Osteocyte (in vitro differentiated cells): ENCODE measurements at places on chromosomes 2 and 18. TPM values are rescaled to one million over a fixed set of nuclear protein-coding genes. Genes with fewer than 3 reads are reported as not detected.

DNA sequence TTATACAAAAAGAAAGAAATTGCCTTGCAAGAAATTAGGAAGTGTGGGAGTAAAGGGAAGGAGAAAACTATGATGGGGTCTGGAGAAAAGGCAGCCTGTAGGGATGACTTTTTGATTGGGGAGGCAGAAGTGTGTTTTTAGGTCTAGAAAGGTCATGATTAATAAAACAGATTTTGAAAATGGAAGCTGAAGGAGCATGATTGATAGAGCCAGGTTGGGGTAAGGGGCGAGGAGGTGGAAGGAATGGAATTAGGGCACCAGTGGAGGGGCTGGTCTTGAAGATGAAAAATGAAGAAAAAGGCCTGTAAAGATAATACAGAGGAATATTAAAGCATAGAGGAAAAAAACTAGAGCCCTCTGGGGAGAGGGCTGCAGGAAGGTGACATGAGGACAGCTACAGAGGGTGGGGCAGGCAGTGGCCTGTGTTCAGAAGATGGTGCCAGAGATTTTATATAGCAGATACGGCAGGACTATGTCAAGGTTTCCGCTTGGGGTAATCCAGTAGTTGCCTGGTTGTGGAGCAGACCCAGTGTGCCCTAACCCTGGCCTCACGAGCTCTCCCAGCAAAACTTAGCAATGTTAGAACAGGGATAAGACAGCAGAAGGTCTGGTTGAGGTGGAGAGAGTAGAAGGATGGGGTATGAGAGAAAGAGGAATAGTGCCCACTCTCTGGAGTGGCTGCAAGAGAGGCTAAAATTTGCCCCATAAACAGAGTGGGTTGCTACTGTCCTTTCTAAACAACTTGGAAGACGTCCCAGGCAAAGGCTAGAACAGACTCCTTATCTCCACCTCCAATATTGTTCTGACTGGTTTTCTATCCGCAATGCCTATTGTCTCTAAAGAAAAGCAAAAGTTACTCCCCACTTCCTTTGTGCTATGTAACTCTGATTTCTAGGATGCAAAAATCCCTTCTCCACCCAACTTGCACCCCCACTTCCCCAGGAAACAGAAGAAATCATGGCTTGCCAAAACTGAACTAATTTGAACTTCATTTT, 287.3 kb downstream of the AGPS start:
- peaks cover 23% of the 10 kb centered on the region for H3K27me3 ChIP-seq
- no peak overlapping the region for H3K4me3 ChIP-seq
- H3K36me3 ChIP-seq, result no peaks in the 10 kb centered on the region
- H3K4me1 ChIP-seq, result no peaks in the 10 kb centered on the region
- no peak for DNase-seq
- no peak overlapping the region for H3K27ac ChIP-seq

The ALPG gene
- not detected in 2 replicates for total RNA-seq

The KCNIP3 gene
- total RNA-seq, result 0.57 and 1.4 TPM in 2 replicates

The VWC2L gene
- not detected in 2 replicates for total RNA-seq

The ATP6V1B1 gene
- 6.3 and 6.5 TPM in 2 replicates for total RNA-seq

- H3K27me3 ChIP-seq, result peaks cover 56% of the 10 kb centered on the region
- no peaks in the 10 kb centered on the region for H3K4me1 ChIP-seq
- no peak for DNase-seq
- no peaks in the 10 kb centered on the region for H3K36me3 ChIP-seq
- no peak overlapping the region for H3K4me3 ChIP-seq
These were observed 35.5 kb upstream of the TMEM87B start for GRCh38 chr2:112019569-112019982.

- H3K4me1 ChIP-seq, result peaks cover 54% of the 10 kb centered on the region
- H3K27ac ChIP-seq, result peak overlapping the region; percentile 84
- no peak for DNase-seq
- peak overlapping the region; percentile 88 for H3K4me3 ChIP-seq
- H3K36me3 ChIP-seq, result peaks cover 7% of the 10 kb centered on the region
These were observed 1.6 kb downstream of the ADCY3 start for GRCh38 chr2:24918326-24919036.

- DNase-seq, result no peak
- H3K27me3 ChIP-seq, result no peaks in the 10 kb centered on the region
- peaks cover 7% of the 10 kb centered on the region for H3K4me1 ChIP-seq
- no peak overlapping the region for H3K27ac ChIP-seq
- H3K36me3 ChIP-seq, result no peaks in the 10 kb centered on the region
- H3K4me3 ChIP-seq, result no peak overlapping the region
These were observed 190.4 kb upstream of the KYNU start for GRCh38 chr2:142687075-142687474.

The FAM124B gene
- total RNA-seq, result not detected in 2 replicates

GRCh38 chr2:65116645-65117044, 13.3 kb downstream of the RAB1A start:
- no peaks in the 10 kb centered on the region for H3K36me3 ChIP-seq
- H3K27ac ChIP-seq, result no peak overlapping the region
- no peaks in the 10 kb centered on the region for H3K27me3 ChIP-seq
- H3K4me1 ChIP-seq, result peaks cover 33% of the 10 kb centered on the region
- H3K4me3 ChIP-seq, result no peak overlapping the region
- no peak for DNase-seq

The ESPNL gene
- not detected in 2 replicates for total RNA-seq

GRCh38 chr2:19028587-19029375, 329.6 kb downstream of the OSR1 start:
- H3K4me1 ChIP-seq, result peaks cover 8% of the 10 kb centered on the region
- no peaks in the 10 kb centered on the region for H3K36me3 ChIP-seq
- DNase-seq, result no peak
- H3K27me3 ChIP-seq, result no peaks in the 10 kb centered on the region
- no peak overlapping the region for H3K4me3 ChIP-seq

- H3K4me1 ChIP-seq, result peaks cover 8% of the 10 kb centered on the region
- H3K27me3 ChIP-seq, result no peaks in the 10 kb centered on the region
- no peak for DNase-seq
- H3K27ac ChIP-seq, result no peak overlapping the region
- no peak overlapping the region for H3K4me3 ChIP-seq
These were observed 194.0 kb downstream of the ZFP36L2 start for GRCh38 chr2:43032213-43033015.

- no peak overlapping the region for H3K4me3 ChIP-seq
- H3K27me3 ChIP-seq, result no peaks in the 10 kb centered on the region
- DNase-seq, result no peak
- H3K36me3 ChIP-seq, result peaks cover 2% of the 10 kb centered on the region
These were observed 46.2 kb upstream of the ELOA2 start for GRCh38 chr18:47081578-47081977.

DNA sequence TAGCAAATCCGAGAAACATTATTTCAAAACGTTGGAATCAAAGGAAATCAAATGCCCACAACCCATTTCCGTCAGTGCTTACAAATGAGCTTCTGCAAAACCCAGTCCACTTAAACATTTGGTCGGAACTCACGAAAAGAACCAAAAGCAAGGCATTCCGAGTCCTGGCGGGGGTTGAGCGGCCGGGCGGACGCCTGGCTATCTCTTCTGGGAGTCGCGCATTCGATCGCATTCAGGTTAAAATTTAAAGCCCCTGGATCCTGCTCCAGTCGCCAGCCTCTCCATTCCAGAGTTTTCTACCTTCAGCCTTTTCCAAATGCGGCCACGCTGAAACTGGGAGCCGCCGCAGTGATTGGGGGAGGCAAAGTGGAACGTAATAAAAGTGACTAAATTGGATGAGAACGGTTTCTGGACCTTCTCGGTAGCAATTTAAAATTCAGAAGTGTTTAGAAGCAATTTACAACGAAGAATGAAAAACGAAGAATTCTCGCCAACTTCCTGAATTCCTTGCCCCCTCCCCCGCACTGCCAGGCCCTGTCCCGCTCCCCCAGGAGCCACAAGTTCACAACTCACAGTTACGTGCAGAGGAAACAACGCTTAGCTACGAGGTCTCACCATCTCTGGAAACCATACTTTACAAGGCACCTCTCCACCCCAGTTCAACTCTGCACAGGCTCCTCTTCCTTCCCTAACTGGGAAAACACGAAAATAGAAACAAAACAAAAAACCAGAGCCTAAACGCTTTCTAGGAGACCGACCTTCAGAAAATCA, 1.7 kb upstream of the GATA6 start:
- peaks cover 36% of the 10 kb centered on the region for H3K4me1 ChIP-seq
- no peak for DNase-seq
- peaks cover 65% of the 10 kb centered on the region for H3K27me3 ChIP-seq
- no peak overlapping the region for H3K4me3 ChIP-seq
- no peaks in the 10 kb centered on the region for H3K36me3 ChIP-seq

DNA sequence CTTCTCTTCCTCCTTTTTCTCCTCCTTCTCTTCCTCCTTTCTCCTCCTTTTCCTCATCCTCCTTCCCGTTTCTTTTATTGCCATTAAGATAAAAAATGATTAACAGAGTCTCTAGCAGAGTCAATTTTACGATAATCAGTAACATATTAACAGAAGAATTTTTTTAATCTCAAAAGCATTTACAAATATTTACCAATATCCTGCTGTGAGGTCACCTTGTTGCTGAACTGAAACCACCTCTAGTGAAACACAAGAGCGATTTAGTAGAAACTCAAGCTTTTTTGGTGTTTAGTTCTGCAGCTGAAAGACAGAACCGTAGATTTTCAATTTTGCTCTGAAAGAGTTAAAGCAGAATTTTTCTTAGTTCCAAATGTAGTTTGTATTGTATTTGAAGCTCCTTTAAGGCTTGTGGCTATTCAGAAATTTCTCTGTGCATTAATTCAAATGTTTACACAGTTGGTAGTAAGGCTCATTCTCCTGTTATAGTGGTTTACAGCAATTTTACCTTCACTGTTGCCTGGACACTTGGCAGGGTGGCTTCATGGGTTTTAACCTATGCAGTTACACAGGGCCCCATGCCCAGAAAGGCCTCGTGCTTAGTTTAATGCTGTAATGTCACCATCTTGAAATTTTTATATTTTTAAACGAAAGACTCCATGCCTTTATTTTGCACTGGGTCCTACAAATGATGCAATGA, 1106.6 kb upstream of the FAM98A start:
- H3K4me3 ChIP-seq, result no peak overlapping the region
- H3K36me3 ChIP-seq, result no peaks in the 10 kb centered on the region
- no peaks in the 10 kb centered on the region for H3K4me1 ChIP-seq
- no peak for DNase-seq

DNA sequence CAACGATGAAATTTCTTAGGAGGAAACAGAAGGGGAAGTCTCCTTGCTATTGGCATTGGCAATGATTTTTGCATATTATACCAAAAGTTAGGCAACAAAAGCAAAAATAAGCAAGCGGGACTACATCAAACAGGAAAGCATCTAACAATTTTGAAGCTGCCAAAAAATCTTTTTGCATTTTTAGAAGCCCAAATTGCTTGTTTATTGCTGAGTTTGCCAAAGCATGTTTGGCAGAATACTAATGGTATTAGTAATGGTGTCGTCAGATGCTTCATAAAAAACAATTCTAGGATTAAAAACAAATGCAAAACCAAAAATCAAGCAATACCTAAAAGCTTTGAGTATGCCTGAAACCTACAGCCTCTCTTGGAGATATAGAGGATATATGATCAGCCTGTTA, 80.0 kb downstream of the GALR1 start:
- no peaks in the 10 kb centered on the region for H3K36me3 ChIP-seq
- H3K27me3 ChIP-seq, result no peaks in the 10 kb centered on the region
- H3K4me1 ChIP-seq, result no peaks in the 10 kb centered on the region
- no peak for DNase-seq
- H3K4me3 ChIP-seq, result no peak overlapping the region

The CYRIA gene
- 2.8 TPM in 2 replicates for total RNA-seq

DNA sequence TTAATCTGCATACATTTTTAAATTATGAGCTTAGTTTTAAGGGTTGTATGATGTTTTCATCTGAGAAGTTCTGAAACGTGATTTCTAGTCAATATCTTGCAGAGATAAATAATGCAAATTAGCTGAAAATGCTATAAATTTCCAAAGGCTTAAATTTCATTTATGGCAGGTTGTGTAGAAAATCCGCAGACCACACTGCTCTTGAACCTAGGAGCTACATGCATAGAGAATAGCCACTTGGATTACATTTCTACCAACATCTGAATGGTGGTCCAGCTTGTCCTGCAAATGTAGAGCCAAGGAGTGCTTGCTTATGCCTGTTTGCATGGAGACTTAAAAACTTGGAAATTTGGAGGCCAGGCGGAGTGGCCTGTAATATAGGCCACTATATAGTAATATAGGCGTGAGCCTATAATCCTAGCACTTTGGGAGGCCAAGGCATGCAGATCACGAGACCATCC, 6.8 kb downstream of the MAT2A start:
- peaks cover 43% of the 10 kb centered on the region for H3K36me3 ChIP-seq
- DNase-seq, result no peak
- no peak overlapping the region for H3K4me3 ChIP-seq
- H3K27me3 ChIP-seq, result no peaks in the 10 kb centered on the region
- H3K4me1 ChIP-seq, result peaks cover 39% of the 10 kb centered on the region

- no peak for DNase-seq
- H3K27ac ChIP-seq, result no peak overlapping the region
- H3K36me3 ChIP-seq, result no peaks in the 10 kb centered on the region
- no peaks in the 10 kb centered on the region for H3K4me1 ChIP-seq
- H3K27me3 ChIP-seq, result no peaks in the 10 kb centered on the region
These were observed 563.4 kb downstream of the LRRTM4 start for GRCh38 chr2:76958749-76959148.

DNA sequence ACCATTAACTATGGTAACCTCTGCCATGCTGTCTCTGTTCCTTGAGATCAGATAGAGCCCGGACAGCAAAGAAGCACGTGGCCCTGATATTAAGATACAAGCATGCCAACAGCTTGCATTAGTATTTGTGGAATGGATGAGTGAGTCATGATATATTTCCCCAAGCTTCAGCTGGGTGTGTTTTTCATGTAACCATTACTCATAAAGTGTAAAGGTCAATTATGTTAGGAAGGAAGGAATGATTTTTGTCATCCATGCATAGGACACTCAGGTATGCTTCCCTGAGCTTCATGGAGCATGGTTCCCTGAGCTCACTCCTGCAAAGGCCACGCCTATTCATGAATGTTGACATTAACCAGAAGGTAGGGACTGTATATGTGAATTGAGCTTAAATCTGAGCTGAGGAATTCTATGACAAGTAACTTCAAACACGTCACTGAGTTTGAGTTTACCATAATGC, 74.6 kb downstream of the ARL4C start:
- no peaks in the 10 kb centered on the region for H3K27me3 ChIP-seq
- H3K4me1 ChIP-seq, result peaks cover 53% of the 10 kb centered on the region

DNA sequence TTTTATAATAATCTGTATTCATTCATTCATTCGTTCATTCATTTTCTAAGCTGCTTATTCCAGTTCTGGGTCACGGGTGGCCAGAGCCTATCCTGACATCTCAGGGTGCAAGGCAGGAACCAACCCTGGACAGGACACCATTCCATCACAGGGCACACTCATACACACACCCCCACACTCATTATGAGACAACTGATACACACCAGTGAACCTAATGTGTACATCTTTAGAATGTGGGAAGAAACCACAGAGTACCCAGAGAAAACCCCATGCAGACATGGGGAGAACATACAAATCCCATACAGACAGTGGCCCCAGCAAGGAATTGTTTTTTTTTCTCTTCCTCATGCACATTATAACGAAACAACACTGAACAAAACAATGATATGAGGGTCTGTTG, 54.7 kb downstream of the RTN4 start:
- H3K36me3 ChIP-seq, result peaks cover 4% of the 10 kb centered on the region
- no peak for DNase-seq
- no peak overlapping the region for H3K27ac ChIP-seq
- no peak overlapping the region for H3K4me3 ChIP-seq
- peaks cover 77% of the 10 kb centered on the region for H3K4me1 ChIP-seq
